ENCODE measurements at places on chromosomes 7 and 10.

GRCh38 chr7:15219758-15220157 is 317.2 kb upstream of the DGKB start:
- no peak for DNase-seq

- no peak for DNase-seq
Observed at GRCh38 chr10:124067825-124068400, 25.5 kb downstream of the CHST15 start.

DNA sequence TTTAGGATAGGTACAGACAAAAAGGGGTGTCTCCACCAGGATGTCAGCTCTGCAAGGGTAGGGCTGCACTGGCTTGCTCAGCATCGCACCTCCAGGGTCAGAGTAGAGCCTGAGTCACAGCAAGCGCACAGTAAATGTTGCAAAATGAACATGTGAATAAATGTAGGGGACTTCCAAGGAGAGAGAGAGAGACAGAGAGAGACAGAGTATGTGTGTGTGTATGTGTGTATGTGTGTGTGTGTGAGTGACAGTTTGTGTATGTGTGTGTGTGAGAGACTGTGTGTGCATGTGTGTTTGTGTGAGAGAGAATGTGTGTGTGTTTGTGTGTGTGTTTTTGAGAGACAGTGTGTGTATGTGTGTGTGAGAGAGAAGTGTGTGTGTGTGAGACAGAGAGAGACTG is 163.3 kb downstream of the RPS24 start:
- no peak for DNase-seq

GRCh38 chr10:11612021-11613001 is 861 bp upstream of the USP6NL start:
- DNase-seq = no peak

- no peak for DNase-seq
Observed at GRCh38 chr7:46155367-46155766, 234.3 kb upstream of the IGFBP3 start.

- DNase-seq = no peak
Observed at GRCh38 chr10:52836816-52837215, 64.2 kb upstream of the MBL2 start.
